ENCODE measurements at places on chromosomes 1 and 21. TPM values are rescaled to one million over a fixed set of nuclear protein-coding genes. Genes with fewer than 3 reads are reported as not detected.

Gene NFIA
- 53.5 TPM for total RNA-seq

Gene TLR5
- total RNA-seq, result 13.8 TPM

Gene CASZ1
- total RNA-seq, result 12.3 TPM

Gene MCOLN2
- total RNA-seq, result 3.2 TPM

Gene HTR1D
- total RNA-seq, result not detected

Gene CR1
- total RNA-seq, result 0.47 TPM

Gene NOL9
- 34.6 TPM for total RNA-seq

Gene FCRL5
- total RNA-seq, result 1.1 TPM

Gene NSL1
- total RNA-seq, result 50.0 TPM

Gene B4GALT2
- 40.9 TPM for total RNA-seq

Gene TSPAN2
- total RNA-seq, result 1.0 TPM

Gene AP4B1
- 23.4 TPM for total RNA-seq

Gene KLHDC8A
- 11.7 TPM for total RNA-seq

Gene FAM76A
- total RNA-seq, result 22.6 TPM

Gene GIPC2
- 2.4 TPM for total RNA-seq

- no peak for DNase-seq
These were observed 17.4 kb upstream of the KCNAB2 start for GRCh38 chr1:6028042-6028850.

DNA sequence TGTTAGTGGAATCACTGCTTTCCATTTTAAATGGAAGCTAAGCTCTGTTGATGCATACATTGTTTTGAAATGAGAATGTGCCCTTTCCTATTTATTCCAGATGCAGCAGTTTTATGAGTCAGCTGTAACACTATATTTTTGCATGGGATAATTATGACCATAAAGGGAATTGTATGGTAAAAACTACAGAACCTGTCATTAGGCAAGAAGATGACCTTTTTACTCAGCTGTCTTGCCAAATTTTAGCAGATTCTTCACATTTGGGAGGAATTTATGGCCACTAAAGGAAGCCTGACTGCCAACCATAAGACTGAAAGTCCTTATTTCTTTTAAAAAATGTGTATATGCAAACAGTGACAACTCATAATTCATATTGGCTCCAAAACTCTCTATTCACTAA is 356.3 kb upstream of the PRMT6 start:
- no peak for DNase-seq

DNA sequence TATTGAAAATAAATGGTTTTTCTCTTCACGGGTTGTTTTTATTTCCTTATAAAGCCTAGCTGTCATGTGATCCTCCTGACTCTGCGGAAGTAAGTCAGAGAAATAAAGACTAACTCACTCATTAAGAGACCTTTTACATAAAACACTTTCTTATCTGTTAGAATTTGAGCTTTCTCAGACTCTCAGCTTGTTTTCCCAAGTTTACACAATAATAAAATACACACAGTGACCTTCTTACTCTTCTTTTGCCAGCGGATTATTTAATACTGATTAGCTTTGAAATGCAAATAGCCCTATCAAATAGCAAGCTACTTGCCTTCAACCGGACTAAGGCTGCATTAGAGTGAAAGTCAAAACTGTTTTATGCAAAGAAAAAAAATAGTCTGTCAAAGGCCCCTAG is 45.5 kb upstream of the CXADR start:
- no peak for DNase-seq

- DNase-seq, result peak; percentile 81
These were observed 55.0 kb upstream of the PAX7 start for GRCh38 chr1:18575620-18576019.

- DNase-seq, result no peak
These were observed 75.2 kb upstream of the TARDBP start for GRCh38 chr1:10936998-10937901.

GRCh38 chr1:185338719-185339622 is 21.9 kb upstream of the IVNS1ABP start:
- no peak for DNase-seq

GRCh38 chr1:185668013-185668412 is 66.2 kb upstream of the HMCN1 start:
- DNase-seq, result peak; percentile 30

DNA sequence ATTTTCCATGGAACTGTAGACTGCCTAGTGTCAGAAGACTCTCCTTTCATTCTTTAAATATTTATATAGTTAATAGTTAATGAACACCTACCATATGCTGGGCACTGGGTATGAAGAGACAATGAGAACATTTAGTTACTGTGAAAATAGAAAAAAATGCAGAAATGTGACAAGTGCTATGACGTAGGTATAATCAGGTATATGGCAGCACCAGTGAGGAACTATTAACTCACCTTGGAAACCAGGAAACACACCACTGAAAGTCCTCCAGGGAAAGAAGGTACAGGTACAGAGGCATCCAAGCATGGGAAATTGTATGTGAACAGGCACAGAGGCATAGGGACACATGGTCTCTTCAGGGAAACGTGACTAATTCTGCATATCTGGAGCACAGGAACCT is 42.3 kb downstream of the DPT start:
- no peak for DNase-seq

- DNase-seq, result no peak
These were observed 847.1 kb downstream of the KCNT2 start for GRCh38 chr1:195761104-195761503.

DNA sequence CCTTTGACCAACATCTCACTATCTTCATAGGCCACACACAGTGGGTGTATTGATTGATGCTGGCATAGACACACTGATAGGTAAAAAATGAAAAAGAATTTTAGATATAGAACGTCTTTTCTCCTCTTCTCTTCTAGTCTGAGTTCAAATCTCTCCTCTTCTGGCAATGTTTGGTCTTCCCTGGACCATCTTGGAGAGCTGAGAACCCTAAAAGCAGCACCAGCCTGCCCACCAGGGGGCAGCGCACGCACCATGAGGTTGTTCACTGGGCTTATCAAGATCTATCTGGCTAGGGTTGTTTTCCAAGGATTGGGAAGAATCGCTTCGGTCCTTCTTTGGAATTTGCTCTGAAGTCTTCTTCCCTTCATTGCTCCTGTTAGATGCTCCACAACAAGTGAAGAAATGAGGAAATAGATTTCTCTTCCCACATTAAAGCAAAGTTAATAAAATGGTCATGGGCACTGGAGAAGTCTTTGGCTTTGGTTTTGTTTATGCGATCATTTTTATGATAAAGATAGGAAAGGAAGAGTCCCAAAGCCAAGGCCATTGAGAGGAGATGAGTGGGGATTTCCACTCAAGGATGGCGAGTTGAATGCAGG is 104.0 kb upstream of the OLIG2 start:
- DNase-seq, result peak; percentile 64

GRCh38 chr1:109807822-109808680 is 44.3 kb upstream of the EPS8L3 start:
- DNase-seq, result no peak

GRCh38 chr1:81369833-81370232 is 430.9 kb upstream of the ADGRL2 start:
- DNase-seq, result no peak

DNA sequence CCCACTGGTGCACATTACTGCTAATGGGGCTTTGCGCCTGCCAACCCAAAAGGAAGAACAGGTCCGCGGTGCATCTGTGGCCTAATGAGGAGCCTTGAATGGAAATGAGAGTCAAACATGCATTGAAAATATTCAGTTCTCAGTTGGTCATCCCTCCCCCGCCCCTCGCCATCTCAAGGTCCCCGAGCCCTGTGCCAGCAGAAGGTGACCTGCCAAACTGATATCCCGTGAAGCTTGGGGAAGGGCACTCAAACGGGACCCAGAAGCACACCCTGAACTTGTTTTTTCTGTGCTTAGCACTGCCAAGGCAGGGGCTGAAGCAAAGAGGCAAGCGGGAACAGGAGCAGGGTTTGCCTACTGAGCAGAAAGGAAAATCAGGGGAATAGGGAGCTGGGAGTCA is 67.9 kb upstream of the ZNF648 start:
- peak; percentile 60 for DNase-seq

DNA sequence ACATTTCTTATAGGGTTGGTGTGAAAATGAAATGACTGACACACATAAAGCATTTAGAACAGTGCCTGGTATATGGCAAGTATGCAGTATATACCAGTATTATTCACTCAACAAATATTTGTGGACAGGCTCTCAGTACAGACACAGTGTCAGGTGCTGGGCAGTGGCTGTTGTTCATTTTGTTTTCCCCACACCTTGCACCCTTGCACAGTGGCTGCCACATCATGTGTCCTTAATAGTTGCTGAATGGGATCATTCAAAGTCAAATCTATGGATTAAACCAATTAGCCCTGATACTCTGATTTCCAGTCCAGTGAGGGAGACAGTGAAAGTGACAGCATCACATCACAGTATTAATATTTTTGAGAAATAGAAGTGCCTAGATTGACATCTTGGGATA is 2.4 kb downstream of the SLAMF1 start:
- DNase-seq, result no peak

GRCh38 chr1:186967656-186968394 is 139.1 kb downstream of the PLA2G4A start:
- DNase-seq, result no peak

DNA sequence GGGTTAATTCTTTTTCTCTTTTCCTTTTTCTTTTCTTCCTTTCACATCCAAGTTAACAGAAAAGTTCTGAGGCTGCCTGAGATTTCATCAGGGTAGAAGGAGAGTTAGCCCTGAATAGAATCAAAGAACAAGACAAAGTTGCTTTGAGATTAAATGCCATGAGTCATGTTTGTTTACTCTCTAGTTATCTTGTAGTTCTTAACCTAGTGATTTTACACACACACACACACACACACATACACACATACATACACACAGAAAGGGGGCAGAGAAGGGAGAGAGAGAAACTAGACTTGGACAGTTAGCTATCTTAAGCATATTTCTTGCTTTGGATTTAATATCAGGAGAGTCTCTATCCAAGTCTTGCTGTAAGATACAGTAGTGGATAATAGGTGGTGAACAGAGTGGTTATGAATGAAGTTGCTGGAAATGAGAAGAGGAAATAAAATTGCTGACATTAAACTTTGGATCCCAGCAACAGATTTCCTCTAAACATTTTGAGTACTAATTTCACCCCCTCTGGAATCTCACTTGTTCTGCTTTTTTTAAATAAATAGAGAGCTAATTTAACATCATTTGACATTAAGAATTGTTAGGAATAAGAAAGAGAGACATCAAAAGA is 19.9 kb downstream of the PLA2G4A start:
- DNase-seq, result no peak

GRCh38 chr1:232239998-232240397 is 389.9 kb downstream of the SIPA1L2 start:
- DNase-seq, result no peak

DNA sequence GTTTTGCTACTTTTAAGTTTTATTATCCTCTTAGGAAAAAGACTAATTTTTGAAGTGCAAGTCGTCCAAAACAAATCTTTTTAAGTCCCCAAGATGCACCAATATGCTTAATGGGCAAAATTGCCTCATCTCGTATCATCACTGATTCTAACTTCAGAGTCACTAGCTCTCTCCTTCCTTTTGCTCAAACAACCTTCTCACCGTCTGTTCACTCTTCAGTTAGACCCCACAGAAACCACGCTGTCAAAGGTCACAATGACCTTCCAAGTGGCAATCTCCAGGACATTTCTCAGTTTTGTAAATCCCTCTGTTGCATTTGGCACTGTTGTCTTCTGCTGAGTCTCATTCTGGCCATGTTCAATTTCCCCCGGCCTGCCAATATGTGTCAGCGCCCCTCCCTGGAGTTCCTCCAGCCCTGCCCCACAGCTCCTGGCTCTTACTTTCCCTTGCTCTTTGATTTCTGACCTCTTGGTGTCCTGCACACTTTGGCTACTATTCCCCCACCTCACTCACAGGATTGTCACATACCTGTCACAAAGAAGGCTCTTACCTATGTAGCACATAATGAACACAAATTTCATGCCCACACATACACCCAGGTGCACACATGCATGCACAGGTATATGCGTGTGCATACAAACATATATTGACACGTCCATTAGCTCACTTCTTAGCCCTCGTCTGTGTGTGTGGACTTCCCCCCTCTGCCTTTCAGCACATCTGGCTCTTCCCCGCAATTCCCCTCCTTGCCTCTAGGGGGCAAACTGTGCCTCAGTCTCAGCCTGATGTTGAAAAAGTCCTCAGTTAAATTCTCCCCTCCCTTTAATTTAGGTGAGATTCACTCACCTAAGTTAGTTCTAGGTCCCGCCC is 354.0 kb upstream of the DUSP10 start:
- peak; percentile 61 for DNase-seq

DNA sequence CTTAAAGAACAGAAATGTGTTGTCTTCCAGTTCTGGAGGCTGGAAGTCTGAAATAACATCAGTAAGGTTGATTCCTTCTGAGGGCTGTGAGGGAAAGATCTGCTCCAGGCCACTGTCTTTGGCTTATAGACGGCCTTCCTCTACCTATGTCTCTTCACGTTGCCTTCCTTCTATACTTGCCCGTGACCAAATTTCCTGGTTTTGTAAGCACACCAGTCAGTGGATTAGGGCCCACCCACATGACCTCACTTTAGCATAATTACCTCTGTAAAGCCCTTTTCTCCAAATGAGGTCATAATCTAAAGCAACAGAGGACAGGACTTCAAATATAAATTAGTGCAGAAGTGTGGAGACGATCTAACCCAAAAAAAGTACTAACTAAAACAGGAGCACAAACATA is 231.6 kb downstream of the NRIP1 start:
- no peak for DNase-seq

DNA sequence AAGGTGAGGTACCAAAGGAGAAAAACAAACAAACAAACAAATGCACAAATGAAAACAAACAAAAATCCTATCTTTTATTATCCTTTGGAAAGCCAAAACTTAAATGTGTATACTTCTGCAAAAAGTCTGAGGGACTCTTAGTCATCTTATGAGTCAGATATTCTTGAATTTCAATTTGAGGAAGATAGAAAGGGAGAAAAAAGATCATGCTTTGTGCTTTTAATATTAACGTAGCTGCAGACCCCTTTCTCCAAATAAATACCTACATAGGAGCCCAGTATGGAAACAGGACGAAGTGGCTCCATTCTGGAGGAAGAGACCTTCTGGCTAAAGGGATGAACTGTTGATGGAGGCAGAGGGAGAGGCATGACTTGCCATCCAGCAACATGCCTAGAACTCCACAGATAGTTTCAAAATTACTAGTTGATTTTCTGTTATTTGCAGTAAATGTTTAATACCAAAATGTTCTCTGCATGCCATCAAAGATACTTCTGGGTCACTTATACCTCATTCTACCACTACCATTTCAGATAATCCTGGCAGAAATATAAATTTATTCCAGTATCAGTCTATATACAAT is 25.4 kb downstream of the NUP210L start:
- no peak for DNase-seq

DNA sequence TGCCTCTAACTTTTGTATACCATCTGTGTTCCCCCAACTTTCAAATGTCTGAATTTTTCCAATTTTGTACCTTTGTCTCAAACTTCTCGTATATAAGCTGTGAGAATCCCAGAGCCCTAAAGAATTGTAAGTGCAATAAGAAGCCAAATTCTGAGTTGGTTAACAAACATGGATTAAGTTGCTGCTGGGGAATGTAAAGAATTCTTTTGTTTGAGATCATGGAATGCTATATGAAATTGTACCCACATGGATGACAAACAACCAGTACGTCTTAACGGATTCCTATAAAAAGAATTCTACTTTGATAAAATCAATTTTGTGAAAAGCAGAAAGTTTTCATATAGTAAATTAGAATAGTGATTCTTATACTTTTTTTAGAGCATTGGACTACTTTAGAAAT is 72.4 kb upstream of the CYP2J2 start:
- no peak for DNase-seq
